ENCODE measurements at places on chromosomes 3 and 15.

GRCh38 chr15:56919609-56920366 is 1.3 kb downstream of the TCF12 start:
- DNase-seq = peak; percentile 56

DNA sequence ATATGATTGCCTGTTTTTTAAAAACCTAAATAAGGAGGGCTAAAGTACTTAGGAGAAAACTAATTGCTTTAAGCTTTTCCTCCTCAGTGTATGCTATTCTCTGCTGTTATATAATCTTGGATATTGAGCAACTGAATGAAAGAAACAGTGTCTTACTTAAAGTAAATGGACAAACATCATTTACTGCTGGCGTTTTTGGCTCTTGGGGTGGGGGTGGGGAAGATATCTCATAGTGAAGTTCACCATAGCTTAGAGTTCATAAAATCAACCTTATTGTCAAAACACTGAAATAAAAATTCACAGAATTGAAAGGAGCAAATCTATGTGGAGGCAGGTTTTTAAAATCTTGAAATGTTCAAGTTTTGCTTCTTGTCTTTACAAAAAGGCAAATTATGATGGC is 256.4 kb upstream of the SOX2 start:
- DNase-seq = no peak

DNA sequence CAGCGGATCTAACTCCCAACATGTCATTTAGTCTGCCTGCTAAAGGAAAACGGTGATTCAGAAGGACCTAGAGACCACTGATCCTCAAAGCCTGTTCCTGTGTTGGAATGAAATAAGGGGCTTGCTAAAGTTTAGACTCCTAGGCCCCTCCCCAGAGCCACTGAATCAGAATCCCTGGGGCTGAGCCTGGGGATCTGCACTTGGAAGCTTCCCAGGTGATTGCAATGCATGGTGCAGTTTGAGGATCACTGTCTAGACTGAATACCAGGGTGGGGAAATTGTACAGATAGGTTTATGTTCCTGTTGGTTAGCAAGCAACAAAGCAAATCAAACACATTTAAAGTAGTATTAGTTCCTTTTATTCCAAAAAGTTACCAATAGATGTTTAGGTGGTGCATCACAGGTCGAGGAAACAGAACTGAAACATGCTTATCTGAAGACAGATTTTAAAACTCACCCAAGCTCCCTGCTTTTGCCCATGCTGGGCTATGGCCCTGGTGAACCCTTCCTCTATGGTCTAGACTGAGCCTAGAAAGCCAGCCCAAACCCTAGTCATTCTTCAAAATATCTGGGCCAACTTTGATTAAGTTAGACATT is 29.6 kb upstream of the SPTBN5 start:
- DNase-seq = no peak

DNA sequence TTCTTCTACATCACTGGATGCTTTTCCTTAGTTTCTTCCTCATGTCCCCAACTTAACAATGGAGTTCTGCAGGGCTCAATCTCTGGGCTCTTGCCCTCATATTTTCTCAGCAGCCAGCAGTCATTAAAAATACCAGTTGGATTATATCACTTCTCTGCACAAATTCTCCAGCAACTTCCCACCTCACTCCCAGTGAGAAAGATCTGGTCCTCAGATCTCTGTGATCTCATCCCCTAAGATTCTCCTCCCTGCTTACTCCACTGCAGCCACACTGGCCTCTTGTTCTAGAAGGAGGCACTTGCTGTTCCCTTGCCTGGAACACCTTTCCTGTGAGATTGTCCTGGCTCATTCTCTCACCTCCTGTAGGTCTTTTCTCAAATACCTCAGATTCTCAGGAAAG is 6.1 kb downstream of the ERICH6 start:
- no peak for DNase-seq

DNA sequence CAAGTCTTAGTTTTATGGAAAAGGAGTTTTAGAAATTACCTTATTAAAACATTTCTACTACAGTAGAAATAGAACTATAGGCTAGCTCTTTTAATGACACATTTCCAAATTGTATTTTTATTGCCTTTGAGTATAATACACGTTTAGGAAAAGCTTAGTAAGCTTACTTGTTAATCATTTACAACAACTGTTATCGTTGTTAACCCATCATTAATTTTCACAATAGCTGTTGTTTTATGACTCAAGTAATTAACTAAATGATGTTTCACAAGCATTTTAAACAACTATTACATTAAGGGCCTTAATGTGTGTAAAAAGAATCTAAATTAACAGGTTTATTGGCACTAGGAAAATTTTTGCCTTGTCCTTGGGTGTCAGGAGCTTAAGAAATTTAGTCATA is 120.5 kb upstream of the THRB start:
- DNase-seq = no peak

GRCh38 chr3:46710671-46711295 is 6.9 kb downstream of the PRSS50 start:
- no peak for DNase-seq

GRCh38 chr3:116045314-116045713 is 400.0 kb downstream of the LSAMP start:
- DNase-seq = peak; percentile 40

DNA sequence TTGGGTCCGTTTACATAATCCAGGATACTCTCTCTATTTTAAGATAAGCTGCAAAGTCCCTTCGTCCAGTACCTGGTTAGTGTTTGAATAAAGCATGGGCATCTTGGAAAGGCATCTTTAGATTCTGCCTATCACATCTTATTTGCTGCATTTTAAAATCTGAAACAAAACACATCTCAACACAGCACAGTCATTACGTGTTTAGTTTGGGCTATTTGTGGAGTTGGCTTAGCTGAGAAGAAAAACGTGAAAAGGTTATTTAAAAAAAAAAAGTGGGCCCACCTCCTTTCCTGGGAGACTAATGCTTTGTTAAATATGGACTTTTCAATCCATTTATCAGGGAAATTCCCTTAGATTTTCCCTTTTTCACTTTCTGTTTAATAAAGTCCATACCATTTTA is 174.5 kb upstream of the WNT5A start:
- no peak for DNase-seq

All from hematopoietic multipotent progenitor cell treated with erythropoietin and hydrocortisone succinate and interleukin-3 and kit ligand, for 4 days (in vitro differentiated cells).